ENCODE measurements at places on chromosomes 1 and 21.

- DNase-seq = no peak
These were observed 139.6 kb upstream of the CTTNBP2NL start for GRCh38 chr1:112256411-112256810.

- DNase-seq = no peak
These were observed 30.1 kb downstream of the RHEX start for GRCh38 chr1:206082831-206083695.

DNA sequence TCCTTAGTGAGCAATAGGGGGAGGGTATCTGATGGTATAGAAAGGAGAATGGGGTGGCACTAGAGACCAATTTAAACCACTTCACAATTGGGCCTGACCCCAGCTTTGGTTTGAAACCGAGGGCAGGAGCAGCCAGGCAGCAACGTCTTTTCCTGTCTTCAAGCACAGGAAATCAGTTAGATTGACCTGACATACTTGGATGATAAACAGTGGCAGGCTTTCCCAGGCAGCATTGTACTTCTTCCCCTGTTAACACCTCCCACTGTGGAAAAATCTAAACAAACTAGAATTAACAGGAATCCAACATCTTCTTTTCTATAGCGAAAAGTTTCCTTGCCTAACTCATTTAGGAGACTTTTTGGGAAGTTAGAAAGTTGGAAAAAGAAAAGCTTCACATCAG is 40.6 kb downstream of the SELL start:
- DNase-seq = no peak

- no peak for DNase-seq
These were observed 1.4 kb downstream of the PSEN2 start for GRCh38 chr1:226871636-226872327.

DNA sequence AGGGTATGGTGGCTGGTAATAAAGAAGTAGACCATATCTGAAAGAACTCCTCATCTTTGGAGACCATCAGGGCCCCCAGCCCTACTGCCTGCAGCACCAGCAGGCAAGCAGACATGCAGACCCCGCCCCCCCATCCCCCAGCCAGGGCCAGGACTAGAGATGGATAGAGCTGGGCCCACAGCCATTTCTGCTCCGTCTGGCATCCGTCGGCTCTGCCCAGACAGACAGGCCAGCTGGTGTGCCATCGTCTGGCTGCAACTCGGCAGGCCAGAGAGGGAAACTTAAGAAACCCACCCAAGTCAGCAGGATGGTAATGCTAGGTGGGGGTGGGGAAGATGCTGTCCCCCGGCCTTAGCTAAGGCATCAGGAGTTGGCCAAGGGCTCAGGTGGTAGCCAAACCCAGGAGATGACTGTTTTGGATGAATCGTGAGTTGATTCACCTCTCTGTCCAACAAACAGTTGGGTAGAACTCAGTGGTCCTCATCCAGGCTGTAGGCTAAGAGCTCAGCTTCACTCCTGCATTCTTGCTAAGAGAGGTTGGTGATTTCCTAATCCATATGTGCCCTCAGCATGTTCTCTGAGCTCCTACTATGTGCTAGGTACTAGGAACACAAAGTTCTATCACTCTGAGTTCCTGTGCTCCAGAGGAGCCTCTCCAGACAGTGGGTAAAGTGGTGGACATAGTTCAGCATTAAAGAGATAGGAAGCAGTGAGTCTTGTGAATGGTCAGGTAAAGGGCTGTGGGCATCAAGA is 23.2 kb upstream of the TMEM222 start:
- no peak for DNase-seq

DNA sequence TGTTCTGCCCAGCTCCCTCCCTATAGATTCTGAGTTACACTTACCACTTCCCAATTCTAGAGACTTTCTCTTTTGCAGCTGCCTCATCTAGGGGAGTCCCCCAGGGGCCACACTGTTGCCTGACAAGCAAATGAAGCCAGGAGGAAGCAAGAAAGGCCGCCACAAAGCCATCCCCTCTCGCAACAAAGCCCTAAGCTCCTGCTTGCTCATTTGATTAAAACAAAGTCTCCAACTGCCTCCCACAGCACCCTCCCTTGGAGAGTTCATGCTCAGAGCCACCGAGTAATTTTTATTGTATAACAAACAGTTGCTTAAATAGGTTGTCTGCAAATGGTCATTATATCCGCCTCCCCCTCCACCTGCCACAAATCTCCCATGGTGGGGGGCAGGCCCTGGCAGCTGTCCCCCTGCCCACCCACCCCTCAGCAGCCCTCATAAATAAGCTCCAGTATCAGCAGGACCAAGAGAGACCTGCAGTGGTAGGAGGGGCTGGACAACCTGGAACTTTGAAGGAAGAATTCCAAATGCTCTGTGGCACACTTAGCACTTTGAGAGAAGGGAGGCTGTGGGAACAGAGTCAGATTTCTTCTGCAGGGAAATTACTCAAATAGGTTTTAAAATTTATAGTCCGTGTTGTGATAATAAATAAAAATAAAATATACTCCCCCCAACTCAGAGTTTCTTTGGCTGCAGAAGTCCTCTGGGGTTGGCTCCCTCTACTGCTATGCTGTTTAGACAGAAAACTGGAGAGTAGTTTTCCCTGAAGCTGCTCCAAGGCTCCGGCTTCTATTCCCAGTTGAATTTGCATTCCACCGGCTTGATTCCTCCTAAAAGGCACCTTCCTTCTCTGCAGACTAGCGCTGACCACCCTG is 237.5 kb downstream of the TTLL7 start:
- DNase-seq = no peak

DNA sequence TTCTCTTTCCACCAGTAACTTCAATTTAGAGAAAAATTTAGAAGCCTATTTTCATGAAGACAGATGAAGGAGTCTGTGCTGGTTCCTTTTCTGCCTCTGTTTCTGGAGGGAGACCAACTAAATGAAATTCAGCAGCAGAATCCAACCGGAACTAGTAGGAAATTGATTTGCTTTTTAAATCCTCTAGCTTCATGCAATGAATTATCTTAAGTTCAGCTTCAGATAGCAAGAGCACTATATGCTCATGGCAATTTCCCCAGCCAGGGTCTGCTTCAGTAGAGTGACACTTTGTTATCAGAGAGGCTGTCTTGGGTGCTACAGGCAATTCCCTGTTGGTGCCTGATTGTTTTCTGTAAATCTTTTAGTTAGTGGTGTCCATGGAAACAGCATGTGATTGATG is 189.7 kb downstream of the SLC35F3 start:
- no peak for DNase-seq

DNA sequence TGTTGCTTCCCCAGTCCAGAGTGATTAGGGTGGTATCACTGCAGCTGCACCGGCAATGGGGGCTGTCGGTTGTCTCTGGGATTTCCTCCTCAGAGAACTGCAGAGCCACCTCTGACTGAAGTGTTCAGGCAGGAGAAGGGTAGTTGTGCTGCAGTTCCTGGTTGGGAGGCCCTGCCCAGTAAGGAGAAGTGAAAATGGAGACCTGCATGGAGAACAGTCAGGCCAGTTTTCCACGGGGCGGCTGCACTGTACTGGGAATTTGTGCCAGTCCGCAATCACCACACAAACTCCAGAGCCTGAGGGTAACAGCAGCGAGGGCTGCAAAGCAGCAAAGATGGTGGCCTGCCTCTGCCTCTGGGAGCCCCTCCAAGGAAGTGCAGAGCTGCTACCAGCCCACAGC is 58.1 kb upstream of the CCDC190 start:
- no peak for DNase-seq

GRCh38 chr1:28807046-28807445 is 4.9 kb upstream of the OPRD1 start:
- no peak for DNase-seq

DNA sequence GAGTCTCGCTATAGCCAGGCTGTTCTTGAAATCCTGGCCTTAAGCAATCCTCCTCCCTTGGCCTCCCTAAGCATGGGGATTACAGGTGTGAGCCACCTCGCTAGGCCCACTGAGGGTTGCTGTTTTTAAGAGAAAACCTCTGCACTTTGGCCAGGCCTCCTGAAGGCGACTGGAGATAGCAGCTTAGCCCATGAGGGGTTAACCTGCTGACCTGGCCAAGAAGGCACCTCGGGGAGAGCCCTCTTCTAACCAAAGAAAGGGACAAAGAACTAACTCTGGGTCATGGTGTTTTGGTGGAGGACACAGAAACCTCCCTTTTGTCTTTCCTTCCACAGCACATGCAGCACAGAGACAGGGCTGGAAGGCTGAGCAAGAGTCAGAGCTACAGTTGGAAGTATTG is 17.7 kb upstream of the KNCN start:
- DNase-seq = no peak

DNA sequence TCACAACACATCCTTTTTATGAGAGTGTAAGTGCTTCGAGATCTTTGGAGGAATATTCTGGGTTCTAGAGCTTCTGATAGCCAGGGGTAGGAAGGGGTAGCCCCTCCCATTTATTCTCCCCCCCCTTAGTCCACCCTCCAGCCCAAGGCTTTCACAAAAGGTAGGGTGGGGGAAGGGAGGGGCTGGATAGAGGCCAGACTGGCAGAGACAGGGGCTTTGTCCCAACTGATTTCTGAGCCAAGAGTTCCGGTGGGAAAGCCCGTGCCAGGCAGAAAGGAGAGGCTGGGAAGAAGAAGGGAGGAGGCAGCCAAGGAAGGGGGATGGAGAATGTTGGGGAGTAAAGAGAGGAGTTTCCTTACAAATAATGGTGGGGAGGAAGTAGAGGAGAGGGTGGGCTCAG is 3.1 kb downstream of the BCAN start:
- no peak for DNase-seq

- DNase-seq = no peak
These were observed 16.3 kb downstream of the PCP4L1 start for GRCh38 chr1:161274874-161275273.

- DNase-seq = no peak
These were observed 171.0 kb downstream of the EIF4G3 start for GRCh38 chr1:21005466-21006239.

DNA sequence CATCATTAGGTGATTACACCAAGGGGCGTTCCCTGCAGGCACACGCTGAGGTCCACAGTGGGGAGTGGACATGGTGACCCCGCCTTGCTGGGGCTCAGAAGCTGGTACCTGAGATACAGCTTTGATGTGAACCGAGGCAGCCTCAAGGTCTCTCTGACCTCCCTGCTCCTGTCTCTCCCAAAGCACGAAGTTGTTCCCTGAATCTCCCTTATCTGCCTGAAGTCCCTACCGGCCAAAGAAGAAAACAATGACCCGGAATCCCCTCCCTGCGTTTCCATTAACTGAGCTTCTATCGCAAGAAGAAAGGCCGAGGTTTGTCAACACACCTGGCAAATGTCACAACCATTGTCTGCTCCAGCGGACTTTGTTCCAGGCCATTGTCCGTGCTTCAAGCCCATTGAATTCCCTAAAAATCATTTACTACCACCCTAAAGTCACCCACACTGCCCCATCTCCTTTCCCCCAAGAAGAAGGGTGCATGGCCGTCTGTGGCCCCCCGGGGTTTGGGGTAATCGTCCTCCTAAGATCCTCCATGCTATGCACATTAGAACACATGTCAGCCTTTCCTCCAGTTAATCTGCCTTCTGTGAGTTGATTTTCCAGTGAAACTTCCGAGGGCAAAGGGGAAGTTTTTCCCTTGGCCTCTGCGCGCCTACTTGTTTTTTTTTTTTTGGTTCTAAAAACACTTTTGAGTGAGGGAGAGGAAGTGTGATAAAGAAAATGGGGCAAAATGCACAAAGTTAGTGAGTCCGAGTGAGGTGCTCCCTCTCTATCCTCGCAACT is 48.1 kb upstream of the COL18A1 start:
- DNase-seq = no peak

DNA sequence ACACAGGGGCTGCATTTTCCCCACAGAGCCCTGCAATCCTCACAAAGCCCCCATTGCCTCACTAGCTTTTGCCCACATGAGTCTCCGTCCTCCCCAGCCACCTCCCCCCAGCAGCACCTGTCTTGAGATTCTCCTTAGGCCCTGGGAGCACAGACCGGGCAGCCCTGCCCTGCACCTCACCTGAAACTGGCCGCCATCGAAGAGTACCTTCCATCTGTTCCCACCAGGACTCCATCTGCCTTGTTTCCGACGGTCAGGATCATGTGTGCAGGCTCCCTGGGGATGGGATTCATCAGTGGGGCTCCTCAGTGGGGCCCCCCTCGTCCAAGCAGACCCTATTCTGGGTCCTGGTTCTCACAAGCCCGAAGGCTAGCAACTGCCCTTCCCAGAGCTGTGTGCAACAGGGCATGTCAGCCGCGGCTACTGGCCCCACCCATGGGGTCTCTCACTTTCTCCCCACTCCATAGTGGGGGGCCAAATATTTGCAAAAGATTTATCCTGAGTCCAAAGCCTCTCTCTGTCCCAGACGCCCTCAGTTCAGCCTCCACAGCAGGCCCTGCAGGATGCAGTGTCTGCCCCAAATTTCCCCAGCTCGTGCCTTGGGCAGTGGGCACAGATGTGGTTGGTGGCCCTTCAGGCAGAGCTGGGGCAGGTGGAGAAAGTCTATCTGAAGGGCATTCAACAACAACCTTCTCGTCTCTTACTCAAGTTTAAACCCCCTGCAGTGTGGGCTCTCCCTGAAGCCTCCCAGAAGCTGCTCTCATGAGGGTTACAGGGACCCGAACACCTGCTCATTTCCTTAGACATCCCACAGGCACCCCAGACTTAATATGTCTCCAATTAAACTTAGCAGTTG is 4.8 kb downstream of the PDZK1IP1 start:
- no peak for DNase-seq

DNA sequence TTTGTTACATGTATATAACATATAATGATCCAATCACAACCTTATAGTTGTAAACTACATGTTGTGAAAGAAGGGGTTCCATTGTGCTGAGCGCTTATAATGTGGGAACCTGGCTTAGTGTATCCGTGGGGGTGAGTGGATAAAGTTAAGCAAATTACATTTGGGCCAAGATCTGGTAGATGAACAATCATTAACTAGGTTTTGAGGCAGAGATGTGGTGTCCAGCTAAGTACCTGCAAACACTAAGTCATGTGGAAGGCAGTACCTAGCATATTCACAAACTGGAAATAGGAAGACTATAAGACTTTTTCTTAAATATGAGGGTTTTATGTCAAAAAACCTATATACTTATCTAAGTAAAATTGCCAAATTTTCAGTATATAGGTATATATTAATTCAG is 167.2 kb upstream of the PDE4B start:
- DNase-seq = no peak

- DNase-seq = no peak
These were observed 1547.3 kb downstream of the BRINP3 start for GRCh38 chr1:188930382-188930781.

GRCh38 chr1:76463278-76463677 is 388.7 kb downstream of the ST6GALNAC3 start:
- DNase-seq = no peak

DNA sequence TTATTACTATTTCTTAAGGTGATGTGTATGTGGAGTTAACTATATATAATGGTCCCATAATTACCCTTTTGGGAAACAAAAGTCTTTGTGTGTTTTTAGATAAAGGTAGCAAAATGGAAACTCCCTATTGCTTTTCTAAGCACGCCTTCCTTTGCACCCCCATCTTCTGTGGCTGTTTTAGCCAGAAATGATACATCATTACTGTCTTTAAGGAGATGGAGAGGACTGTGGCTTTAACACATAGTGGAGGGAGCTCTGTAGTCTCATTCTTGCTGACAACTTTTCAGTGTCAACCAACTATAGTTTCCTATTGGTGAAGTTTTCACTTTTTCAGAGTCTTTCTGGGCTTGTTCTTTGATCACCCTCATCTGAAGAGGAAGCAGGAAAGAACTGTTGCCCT is 1.0 kb downstream of the APOBEC4 start:
- DNase-seq = no peak
